Mucosa of descending colon (tissue), 3 donors: ENCODE measurements at places on chromosomes 3 and 15. TPM values are rescaled to one million over a fixed set of nuclear protein-coding genes. Genes with fewer than 3 reads are reported as not detected.

GRCh38 chr3:106809623-106810299 lies 567.5 kb upstream of the CCDC54 start:
- no peak for DNase-seq

DNA sequence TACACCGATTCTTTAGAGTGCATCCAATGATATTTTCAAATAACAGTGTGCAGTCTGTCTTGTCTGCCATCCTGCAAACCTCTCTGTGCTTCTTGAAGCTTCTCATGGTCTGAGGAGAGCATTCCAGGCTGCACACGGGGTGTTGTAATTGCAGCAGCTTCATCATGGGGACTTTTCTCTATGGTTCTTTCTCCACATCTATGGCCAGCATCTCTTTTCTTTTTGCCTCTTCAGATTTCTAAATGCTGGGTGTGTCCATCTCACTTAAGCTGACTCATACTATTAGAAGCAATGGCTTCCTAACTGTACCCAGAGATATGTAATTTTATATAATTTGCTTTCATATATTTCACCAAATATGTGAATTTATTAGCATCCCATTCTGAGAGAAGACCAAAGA lies 63.8 kb upstream of the EPHB3 start:
- DNase-seq: no peak

GRCh38 chr3:22885039-22885438 lies 318.1 kb upstream of the UBE2E2 start:
- DNase-seq: no peak

FBXO40 gene
- 0.10 TPM for total RNA-seq

TATDN2 gene
- 34.9 TPM for total RNA-seq

DNA sequence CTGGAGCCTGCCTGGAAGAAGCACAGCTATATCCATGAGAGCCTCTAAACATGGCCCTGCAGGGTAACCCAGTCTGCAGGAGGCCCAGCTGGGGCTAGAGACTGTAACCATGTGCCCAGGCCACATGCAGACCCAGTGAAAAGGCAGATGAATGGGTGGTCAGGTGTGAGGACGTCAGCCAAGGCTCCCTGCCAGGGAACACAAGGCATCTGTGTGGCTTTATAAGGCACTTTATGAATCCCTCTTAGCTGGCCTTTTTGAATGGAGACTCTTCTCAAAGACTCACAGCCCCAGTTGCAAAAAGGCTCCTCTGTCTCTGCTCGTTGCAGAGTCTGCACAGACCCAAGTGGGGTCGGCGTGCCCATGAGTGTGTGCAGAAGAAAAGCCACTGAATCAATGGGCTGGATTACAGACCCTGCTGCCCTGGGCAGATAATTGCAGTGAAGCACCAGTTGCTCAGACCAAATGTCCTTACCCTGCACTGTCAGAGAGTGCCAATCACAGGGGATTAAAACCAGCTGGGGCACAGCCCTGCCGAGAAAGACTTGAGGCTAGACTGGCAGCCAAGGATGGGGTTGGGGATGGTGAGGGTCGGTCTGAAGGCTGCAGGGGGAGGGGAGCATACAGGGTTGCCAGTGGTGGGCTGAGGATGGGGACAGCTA lies 154.2 kb downstream of the RAB11A start:
- no peak for DNase-seq

XPC gene
- 26.9 TPM for total RNA-seq

DNA sequence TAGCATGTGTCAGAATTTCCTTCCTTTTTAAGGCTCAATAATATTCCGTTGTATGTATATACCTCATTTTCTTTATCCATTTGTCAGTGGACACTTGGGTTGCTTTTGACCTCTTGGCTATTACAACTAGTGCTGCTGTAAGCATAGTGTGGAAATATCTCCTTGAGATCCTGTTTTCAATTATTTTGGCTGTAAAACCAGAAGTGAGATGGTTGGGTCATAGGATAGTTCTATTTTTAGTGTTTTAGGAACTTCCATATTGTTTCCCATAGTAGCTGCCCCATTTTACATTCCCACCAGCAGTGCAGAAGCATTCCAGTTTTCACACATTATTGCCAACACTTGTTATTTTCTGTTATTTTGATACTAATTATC lies 70.4 kb upstream of the C15orf39 start:
- DNase-seq: no peak

- DNase-seq: peak; percentile 71
Observed at GRCh38 chr15:99100245-99101173, 4.4 kb upstream of the SYNM start.

DNA sequence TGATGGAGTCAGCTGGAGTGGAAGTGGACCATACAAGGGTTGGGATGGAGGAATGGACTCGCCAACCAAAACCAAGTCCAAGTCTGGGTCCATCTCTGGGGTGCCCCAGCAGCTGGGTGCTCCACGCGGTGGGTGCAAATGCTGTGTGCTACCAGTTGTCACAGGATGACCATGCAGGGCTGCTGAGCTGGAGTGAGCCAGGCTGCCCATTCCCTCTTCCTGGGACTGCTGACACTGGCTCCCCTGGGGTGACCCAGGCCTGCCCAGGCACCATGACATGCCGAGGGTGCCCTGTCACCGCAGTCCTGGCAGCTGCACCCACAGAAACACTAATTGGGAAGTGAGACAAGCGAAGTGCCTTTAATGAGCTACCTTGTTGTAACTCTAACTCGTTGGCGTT lies 140.2 kb downstream of the TPRA1 start:
- DNase-seq: no peak

DNA sequence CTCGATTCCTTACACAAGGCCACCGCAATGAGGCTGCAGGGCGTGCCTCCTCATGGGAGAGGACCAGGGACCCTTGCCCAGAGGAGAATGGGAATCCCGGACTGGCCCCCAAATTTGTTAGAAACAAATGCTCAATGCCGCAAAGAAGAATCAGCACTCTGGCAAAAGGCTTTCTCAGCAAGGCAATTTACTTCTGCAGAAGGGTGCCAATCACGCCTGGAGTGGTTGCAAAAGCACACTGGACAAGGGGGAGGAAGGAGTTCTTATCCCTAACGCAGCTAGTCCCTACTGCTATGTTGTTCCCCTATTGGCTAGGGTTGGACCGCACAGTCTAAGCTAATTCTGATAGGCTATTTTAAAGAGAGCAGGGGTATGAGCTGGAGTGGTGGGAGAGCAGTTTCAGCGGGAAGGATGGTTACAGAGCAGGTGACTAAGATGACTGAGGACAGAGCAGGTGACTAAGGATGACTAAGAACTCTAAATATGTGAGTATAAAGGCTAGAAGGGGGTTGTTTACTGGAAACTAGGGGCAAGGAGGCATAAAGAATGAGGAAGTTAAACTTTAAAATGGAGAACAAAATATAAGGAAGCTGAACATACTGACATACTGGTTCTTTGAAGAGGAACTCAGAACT lies 48.5 kb downstream of the KATNBL1 start:
- DNase-seq: no peak

- no peak for DNase-seq
Observed at GRCh38 chr3:120649830-120650233, 32.2 kb downstream of the HGD start.

KNG1 gene
- 0.12 TPM for total RNA-seq

DNA sequence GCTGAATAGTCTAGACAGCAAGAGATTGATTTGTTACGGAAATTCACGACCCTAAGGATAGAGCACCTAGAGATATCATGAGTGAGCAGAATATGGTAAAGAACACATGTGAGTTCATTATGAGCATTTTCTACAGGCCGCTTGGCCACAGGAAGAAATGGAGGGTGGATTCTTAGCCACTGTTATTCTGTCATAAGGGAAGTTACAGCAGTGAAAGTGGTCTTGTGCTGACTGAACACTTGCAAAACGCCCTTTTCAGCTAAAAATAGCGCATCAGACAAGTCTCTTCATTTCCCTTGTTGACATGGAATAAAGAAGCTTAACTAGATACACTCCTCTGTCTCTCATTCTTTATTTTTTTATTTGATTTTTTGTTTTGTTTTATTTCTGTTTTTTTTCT lies 19.8 kb downstream of the DGKG start:
- DNase-seq: no peak
